A549 treated with RU486 at 1 μM for 4 hours (cell line): ENCODE measurements at places on chromosomes 5 and 9. TPM values are rescaled to one million over a fixed set of nuclear protein-coding genes. Genes with fewer than 3 reads are reported as not detected.

Gene MLANA
- total RNA-seq = not detected in 5 replicates

Gene IL9
- total RNA-seq = not detected in 5 replicates

Gene F2RL2
- total RNA-seq = 3.3 to 6.3 TPM (median 5.3 TPM) in 5 replicates

Gene SLC25A25
- 8.4 to 10.1 TPM (median 9.0 TPM) in 5 replicates for total RNA-seq

Gene ZNF883
- total RNA-seq = 0.74 to 1.1 TPM (median 0.83 TPM) in 5 replicates

Gene SNAPC4
- 11.4 to 14.3 TPM (median 13.5 TPM) in 5 replicates for total RNA-seq

Gene PCDHGA1
- 0.31 to 0.42 TPM (median 0.35 TPM) in 5 replicates for total RNA-seq

Gene CCDC152
- not detected in 5 replicates for total RNA-seq

Gene TRPM6
- 1.3 to 1.8 TPM (median 1.4 TPM) in 5 replicates for total RNA-seq

Gene MEF2C
- 0.01 to 0.07 TPM (median 0.02 TPM) in 3 of 5 replicates, not detected in the others for total RNA-seq

Gene PDLIM4
- total RNA-seq = 0.12 to 0.49 TPM (median 0.37 TPM) in 4 of 5 replicates, not detected in the other

Gene PCDHA9
- total RNA-seq = 0.04 TPM in 1 of 5 replicates, not detected in the others

Gene PTGR1
- 349 to 400 TPM (median 393 TPM) in 5 replicates for total RNA-seq

Gene ARL14EPL
- total RNA-seq = 0.16 to 0.32 TPM (median 0.24 TPM) in 4 of 5 replicates, not detected in the other

Gene DRD1
- 0.37 to 1.0 TPM (median 0.64 TPM) in 5 replicates for total RNA-seq

Gene JMY
- 1.7 to 3.8 TPM (median 3.5 TPM) in 5 replicates for total RNA-seq

Gene ADAMTS19
- total RNA-seq = not detected in 5 replicates

Gene LCN10
- not detected in 5 replicates for total RNA-seq

Gene ANKDD1B
- total RNA-seq = 0.07 TPM in 1 of 5 replicates, not detected in the others

Gene FOXD4L6
- 0.11 TPM in 1 of 5 replicates, not detected in the others for total RNA-seq

Gene ARHGEF37
- 0.65 to 0.84 TPM (median 0.83 TPM) in 5 replicates for total RNA-seq

Gene QSOX2
- total RNA-seq = 24.9 to 31.0 TPM (median 28.7 TPM) in 5 replicates

Gene GABRA6
- not detected in 5 replicates for total RNA-seq

Gene SET
- 401 to 564 TPM (median 434 TPM) in 5 replicates for total RNA-seq

Gene MYOT
- total RNA-seq = not detected in 5 replicates

Gene SLC9A3
- total RNA-seq = 2.1 to 2.9 TPM (median 2.4 TPM) in 5 replicates

Gene ADAMTS12
- 6.1 to 9.6 TPM (median 7.9 TPM) in 5 replicates for total RNA-seq

Gene RAB3C
- not detected in 5 replicates for total RNA-seq

Gene STK32A
- 0.18 to 0.39 TPM (median 0.34 TPM) in 5 replicates for total RNA-seq

Gene CCNI2
- total RNA-seq = 0.07 to 0.26 TPM (median 0.14 TPM) in 5 replicates

Gene FOXD4L4
- 0.03 TPM in 1 of 5 replicates, not detected in the others for total RNA-seq

Gene PHYHD1
- not detected in 5 replicates for total RNA-seq

Gene HK3
- not detected in 5 replicates for total RNA-seq

Gene CMYA5
- total RNA-seq = 0.08 to 0.15 TPM (median 0.12 TPM) in 5 replicates

Gene ANKRD31
- total RNA-seq = 0.05 to 0.07 TPM (median 0.06 TPM) in 4 of 5 replicates, not detected in the other

Gene UTP15
- total RNA-seq = 15.6 to 25.1 TPM (median 20.7 TPM) in 5 replicates

Gene GRK6
- total RNA-seq = 18.0 to 27.8 TPM (median 26.3 TPM) in 5 replicates

Gene SLC1A3
- not detected in 5 replicates for total RNA-seq

Gene AFF4
- 10.8 to 25.6 TPM (median 23.3 TPM) in 5 replicates for total RNA-seq

Gene PCDHGA9
- 0.03 to 0.05 TPM (median 0.04 TPM) in 3 of 5 replicates, not detected in the others for total RNA-seq

Gene ADCY2
- total RNA-seq = not detected in 5 replicates

Gene IL3
- not detected in 5 replicates for total RNA-seq

Gene MAPK9
- 29.2 to 40.8 TPM (median 37.9 TPM) in 5 replicates for total RNA-seq

Gene TEX48
- total RNA-seq = not detected in 5 replicates

Gene ORM2
- total RNA-seq = not detected in 5 replicates

Gene HRCT1
- total RNA-seq = 0.28 to 0.48 TPM (median 0.30 TPM) in 3 of 5 replicates, not detected in the others

Gene TMEM171
- total RNA-seq = 3.6 to 7.2 TPM (median 6.3 TPM) in 5 replicates

Gene GZMA
- not detected in 5 replicates for total RNA-seq

Gene PITX1
- 22.3 to 37.6 TPM (median 32.5 TPM) in 5 replicates for total RNA-seq

Gene PPP3R2
- not detected in 5 replicates for total RNA-seq

Gene AQP7
- 0.35 to 0.74 TPM (median 0.53 TPM) in 5 replicates for total RNA-seq

Gene RMI1
- total RNA-seq = 4.5 to 12.9 TPM (median 10.9 TPM) in 5 replicates

Gene BAAT
- total RNA-seq = 0.31 to 0.72 TPM (median 0.47 TPM) in 5 replicates

Gene PCDHGC3
- total RNA-seq = 6.1 to 7.8 TPM (median 7.0 TPM) in 5 replicates

Gene CFAP77
- 0.10 to 0.12 TPM (median 0.10 TPM) in 3 of 5 replicates, not detected in the others for total RNA-seq

Gene SCGB3A1
- total RNA-seq = not detected in 5 replicates

Gene TAF1L
- total RNA-seq = 0.02 TPM in 1 of 5 replicates, not detected in the others

Gene PHF24
- total RNA-seq = 0.12 to 0.31 TPM (median 0.20 TPM) in 4 of 5 replicates, not detected in the other

Gene RNF183
- 0.09 to 0.15 TPM in 2 of 5 replicates, not detected in the others for total RNA-seq
